ENCODE measurements at places on chromosomes 7 and 10. TPM values are rescaled to one million over a fixed set of nuclear protein-coding genes. Genes with fewer than 3 reads are reported as not detected.

Gene NUTM2A
- 1.2 TPM for total RNA-seq

Gene HERPUD2
- 29.7 TPM for total RNA-seq

DNA sequence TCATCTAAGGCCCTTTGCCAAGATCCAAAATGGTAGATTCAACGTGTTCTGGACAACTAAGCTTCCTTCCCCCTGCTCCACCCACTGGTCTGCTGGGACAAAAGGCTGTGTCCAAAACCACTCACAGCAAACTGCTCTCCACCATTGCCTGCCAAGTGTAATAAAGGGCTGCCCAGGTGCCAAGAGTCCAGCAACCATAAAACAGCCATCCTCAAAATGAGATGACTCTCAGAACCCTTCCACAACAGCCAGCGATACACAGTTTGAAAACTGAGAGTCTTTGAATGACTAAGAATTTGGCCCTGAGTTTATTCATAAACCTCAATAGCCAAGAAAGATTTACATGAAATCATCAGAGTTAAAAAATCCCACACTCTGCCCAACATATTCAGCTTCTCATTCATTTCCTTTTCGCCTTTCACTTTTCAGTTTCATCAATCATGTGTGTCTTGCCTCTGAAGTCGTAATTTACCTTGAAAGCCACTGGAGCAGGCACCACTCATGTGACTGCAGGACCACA lies 658.1 kb upstream of the MGMT start:
- DNase-seq: peak; percentile 12

DNA sequence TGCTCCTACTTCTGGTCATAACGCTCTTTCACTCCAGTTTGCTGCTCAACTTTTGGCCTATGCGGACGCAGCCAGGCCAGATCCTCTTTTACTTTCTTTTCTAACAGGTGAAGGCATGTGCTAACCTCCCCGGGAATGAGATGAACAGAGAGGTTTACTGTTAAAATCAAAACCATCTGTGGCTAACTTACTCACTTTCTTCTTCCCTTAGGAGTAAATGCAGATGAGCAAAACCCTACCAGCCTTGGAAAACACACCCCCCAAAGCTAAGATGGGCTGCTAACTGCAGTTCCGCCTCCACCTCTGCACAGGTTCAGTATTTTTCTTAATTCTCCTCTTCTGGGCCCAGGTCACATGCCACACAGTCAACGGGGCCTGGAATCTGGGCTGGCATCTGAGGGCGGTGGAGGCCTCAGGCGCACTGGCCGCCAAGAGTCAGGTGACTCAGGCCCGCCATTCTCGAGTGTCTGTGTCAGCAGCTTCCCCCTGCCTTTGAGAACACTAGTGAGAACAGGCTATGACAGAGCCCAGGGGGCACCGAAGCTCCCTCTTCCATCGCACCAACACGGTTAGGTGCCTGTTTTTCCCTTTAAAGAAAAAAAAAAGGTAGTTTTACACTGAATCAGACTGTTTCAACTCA lies 11.1 kb downstream of the FAM53B start:
- peak; percentile 44 for DNase-seq

Gene RASA4
- 5.0 TPM for total RNA-seq

DNA sequence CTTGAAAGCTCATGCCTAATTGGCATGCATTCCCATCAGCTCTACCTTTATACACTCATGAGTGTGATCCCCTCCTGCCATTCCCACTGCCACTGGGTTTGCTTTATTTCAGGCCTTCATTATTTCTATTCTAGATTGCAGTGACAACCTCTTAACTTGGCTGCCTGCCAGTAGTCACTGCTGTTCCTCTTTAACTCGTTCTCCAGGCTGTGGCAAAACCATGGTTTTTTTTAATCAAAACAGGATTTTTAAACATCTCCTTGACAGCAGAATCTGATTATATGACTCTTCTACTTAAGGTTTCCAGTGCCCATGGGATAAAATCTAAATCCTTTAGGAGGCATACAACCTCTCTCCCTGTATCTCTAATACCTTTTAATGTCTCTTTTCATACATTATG lies 223.7 kb upstream of the PCDH15 start:
- no peak for DNase-seq

Gene RAPGEF5
- 1.0 TPM for total RNA-seq

- DNase-seq: no peak
Measured at GRCh38 chr7:89695241-89695640, 459.0 kb upstream of the STEAP1 start.

DNA sequence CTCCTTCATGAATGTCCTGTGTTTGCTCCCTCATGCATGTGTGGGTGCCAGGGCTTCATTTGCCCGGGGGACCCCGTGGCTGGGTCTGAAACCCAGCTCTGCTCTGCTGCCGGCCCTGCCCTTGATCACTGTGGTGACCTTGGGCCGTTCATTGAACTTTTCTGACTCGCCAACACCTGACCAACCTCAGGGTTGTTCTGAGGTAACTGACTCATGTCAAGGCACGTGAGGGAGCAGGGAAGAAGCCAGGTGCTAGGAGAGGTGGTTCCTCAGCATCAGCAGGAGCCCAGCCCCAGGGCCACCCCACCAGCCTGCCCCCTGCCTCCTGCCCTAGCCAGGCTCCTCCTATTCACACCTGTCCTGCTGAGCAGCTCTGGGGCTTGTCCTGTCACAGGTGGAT lies 47.9 kb downstream of the TBATA start:
- DNase-seq: no peak

DNA sequence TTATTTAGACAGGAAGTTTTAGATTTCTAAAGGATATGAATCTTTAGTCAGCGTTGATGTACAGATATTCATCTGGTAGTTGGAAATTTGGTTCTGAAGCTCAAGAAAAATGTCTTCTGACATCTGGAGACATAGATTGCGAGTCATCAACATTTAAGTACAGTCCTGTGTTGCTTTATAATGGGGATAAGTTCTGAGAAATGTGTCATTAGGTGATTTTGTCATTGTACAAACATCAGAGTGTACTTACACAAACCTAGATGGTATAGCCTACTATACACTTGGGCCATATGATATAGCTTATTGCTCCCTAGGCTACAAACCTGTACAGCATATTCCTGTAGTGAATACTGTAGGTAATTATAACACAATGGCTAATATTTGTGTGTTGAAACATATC lies 49.6 kb upstream of the UBN2 start:
- DNase-seq: no peak

Gene EVX1
- total RNA-seq: not detected

GRCh38 chr7:130917669-130918128 lies 183.7 kb upstream of the KLF14 start:
- DNase-seq: no peak

Gene SFTPD
- total RNA-seq: 0.22 TPM

GRCh38 chr7:127391591-127392181 lies 822 bp downstream of the ZNF800 start:
- peak; percentile 26 for DNase-seq

GRCh38 chr10:46255801-46256747 lies 30.7 kb upstream of the ANTXRL start:
- DNase-seq: peak; percentile 9

Gene LUC7L2
- 87.8 TPM for total RNA-seq

DNA sequence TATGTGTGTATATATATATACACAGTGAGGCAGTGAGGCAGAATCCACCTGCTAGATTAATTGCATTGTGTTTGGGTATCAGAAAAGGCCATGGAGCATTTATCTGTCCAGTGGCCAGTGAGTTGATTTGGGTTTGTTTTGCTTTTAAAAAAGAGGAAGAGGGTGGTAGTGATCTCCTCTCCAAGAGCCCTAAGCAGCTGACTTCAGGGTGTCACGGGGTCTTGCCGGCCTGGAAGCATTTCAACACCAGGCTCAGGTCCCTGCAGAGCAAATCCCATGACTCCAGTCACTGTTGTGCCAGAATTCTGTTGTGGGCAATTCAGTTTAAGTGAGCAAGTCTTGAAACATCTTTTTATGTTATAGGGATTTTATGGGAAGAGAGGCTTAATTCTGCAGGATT lies 30.6 kb upstream of the GPNMB start:
- no peak for DNase-seq

Gene PNLIPRP3
- not detected for total RNA-seq

Gene MSS51
- total RNA-seq: 0.87 TPM

- DNase-seq: no peak
Measured at GRCh38 chr7:120320218-120320961, 47.4 kb downstream of the KCND2 start.
